ENCODE measurements at places on chromosomes 4 and X. TPM values are rescaled to one million over a fixed set of nuclear protein-coding genes. Genes with fewer than 3 reads are reported as not detected.
A peak's percentile ranks its signal among the peaks of the same experiment; 100 is the strongest.

DNA sequence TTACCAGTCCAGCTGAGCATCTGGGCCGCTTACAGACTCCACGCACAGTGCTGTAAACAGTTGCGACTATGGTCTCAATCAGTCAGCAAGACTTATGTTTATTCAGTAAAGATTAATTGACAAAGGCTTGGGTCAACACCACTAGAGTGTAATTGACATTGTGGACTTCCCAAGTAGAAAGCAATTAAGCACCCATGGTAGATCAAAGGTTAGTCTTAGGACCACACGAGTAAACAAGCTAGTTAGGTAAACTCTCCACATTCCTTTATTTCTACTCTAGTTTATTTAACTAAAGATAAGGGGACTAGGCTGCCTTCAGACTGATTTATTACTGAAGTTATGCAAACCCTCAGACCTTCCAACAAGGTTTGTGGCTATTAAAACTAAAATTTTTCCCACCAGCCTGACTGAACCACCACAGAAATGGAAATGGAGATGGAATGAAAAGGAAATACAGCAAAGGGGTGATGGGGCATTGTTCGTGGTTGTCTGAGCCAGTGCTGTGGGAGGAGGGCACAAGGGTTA lies 44.2 kb downstream of the MTHFD2L start:
- no peak for DNase-seq

The MAGEA9B gene
- total RNA-seq, result not detected

The GPRASP3 gene
- 4.8 TPM for total RNA-seq

The GNRHR gene
- total RNA-seq, result not detected

- no peak for DNase-seq
These were observed 63.3 kb downstream of the DOCK11 start for GRCh38 chrX:118558926-118559325.

The CLCN4 gene
- total RNA-seq, result 22.8 TPM

DNA sequence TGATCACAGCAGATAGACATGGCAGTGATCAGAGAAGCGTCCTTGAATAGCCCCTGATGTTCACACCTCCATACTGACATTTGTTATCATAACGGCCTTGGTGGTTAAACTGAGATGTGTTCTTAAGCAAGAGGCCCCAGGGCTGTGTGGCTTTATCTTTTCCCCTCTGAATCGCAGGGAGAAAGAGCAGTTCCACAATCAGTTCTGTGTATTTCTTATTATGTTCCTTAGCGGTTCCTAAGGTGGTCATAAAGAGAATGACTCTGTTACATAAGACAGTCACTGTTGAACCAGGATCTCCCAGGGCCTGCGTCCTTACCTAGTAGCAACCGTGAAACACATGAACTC lies 52.8 kb upstream of the CBR4 start:
- no peak for DNase-seq

DNA sequence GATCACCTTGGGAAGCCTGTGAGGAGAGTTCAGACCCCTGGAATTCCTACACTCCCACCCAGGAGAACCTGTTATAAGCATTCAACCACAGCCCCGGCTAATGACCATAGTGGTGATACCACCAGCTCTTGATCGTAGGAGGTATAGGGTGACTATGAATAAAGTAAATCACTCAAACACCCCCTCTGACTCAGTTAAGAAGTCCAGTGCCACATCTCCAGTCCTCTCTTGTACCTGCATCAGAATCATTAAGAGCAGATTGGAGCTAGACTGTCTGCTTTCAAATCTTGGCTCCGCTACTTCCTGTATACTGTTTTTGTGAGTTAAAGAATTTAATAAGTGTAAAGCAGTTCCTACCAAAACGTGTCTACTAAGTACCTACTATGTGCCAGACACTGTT lies 565.1 kb upstream of the DIPK2B start:
- DNase-seq, result no peak

GRCh38 chr4:156970501-156971164 lies 966 bp downstream of the PDGFC start:
- DNase-seq, result peak; percentile 77

GRCh38 chrX:67784712-67785111 lies 240.9 kb downstream of the AR start:
- no peak for DNase-seq

The KCTD8 gene
- total RNA-seq, result 0.18 TPM

DNA sequence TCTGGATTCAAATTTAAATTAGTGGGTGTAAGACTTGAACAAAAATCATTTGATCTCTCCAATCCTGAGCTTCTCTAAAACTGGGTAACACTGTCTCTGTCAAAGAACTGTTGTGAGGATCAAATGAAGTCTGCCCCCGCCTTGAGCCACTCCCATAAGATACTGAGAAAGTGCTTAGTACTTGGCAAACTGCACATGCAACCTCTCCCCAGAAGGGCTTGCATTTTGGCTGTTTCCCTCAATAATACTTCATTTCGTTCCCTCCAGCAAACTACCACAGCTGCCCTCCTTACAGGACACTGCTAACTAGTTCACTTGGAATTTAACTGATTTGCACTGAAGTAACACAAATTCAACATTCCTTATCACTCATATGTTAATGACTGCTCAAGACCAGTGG lies 79.8 kb downstream of the APBB2 start:
- DNase-seq, result no peak
